ENCODE measurements at places on chromosomes 2 and 18.

- DNase-seq, result no peak
Measured at GRCh38 chr18:10216791-10217190, 237.6 kb upstream of the APCDD1 start.

GRCh38 chr2:33108483-33109443, 162.0 kb downstream of the LTBP1 start:
- no peak for DNase-seq

DNA sequence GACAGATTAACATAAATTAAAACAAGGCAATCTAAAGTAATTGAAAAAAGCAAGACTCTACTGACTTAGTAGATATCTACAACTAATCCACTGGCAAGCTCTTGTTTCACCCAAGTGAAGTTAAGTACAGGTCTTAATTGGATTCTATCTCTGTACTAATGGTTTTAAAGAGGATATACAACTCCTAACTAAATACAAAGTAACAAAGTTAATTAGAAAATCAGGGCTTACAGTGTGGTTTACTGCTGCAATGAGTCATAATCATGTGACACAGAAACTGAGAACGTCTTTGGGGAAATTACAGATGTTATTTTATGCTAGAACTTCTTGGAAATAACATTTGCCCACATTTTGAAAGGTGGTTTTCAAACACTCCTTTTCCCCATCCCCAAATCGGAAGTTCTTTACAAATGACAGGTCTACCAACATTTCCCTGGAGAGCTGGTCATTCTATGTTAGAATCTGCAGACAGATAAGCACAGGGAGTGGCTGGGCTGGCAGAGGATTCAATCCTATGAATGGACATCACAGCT, 245.3 kb downstream of the STK39 start:
- no peak for DNase-seq

DNA sequence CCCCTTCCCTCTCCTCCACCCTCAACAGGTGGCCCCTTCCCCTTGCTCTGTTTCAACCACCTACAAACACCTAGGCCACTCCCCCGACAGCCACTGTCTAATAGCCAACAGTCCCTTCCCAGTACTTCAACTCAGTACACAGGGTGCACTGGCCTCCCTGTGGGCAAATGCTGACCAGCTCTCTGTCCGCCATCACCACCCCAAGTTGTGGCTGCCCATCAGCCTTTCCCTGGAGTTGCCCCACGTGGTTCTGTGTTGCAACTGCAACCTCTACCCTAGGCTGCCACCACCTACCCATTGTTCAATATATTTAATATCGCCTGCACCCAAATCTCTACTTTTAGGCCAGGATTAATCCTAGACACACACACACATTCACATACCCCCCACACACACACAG, 173.5 kb downstream of the MREG start:
- no peak for DNase-seq

DNA sequence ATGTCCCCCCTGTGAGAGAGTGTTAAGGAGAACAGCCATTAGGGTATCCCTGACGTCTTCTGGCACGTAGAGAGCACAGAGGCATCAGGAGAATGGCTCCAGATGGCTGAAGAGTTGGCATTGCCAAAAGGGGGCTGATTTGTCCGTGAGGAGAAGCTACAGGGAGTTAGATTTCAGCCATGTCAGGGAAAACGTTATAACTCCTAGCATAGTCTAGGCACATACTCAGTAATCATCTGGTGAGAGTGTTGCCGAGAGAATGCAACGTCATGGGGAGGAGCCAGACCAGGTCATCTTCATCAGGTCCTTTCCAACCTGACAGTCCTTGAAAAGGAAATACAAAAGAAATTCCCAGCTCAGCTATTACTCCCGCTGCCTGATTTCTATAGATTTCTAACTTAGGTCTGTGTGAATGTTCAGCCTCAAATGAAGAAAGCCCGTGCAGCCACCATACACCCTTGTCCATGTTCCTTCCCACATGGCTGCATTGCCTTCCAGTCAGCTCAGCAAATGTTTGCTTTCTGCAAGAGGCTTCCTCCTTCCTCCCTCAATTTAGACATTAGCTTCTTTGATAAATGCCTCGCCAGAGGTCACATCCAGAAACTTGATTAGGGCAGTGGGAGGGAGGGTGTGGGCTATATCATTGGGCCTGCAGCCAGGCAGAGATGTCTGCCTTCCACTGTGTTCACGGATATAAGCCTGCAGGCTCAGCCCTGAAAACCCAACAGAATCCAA, 93.0 kb downstream of the STPG4 start:
- DNase-seq, result no peak

DNA sequence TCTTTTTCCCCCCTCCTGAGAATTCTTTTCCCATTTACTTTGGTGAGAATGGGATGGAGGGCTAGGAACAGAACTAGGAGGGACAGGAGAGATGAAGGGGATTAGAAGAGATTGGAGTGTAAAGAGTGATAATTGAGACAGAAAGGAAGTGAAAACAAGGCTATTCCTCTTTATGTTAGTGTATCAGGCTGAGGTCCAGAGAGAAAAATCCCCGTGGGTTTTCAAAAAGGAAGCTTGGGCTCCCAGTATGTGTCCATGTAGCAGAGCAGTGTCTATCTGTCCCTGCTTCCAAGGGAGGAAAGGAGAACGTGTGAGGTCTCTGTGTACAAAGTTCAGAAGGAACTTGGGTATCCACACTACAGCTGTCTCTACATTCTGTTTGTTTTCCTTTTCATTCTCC, 59.9 kb upstream of the KCNE4 start:
- no peak for DNase-seq

- no peak for DNase-seq
Measured at GRCh38 chr18:2070631-2071030, 500.7 kb downstream of the METTL4 start.

DNA sequence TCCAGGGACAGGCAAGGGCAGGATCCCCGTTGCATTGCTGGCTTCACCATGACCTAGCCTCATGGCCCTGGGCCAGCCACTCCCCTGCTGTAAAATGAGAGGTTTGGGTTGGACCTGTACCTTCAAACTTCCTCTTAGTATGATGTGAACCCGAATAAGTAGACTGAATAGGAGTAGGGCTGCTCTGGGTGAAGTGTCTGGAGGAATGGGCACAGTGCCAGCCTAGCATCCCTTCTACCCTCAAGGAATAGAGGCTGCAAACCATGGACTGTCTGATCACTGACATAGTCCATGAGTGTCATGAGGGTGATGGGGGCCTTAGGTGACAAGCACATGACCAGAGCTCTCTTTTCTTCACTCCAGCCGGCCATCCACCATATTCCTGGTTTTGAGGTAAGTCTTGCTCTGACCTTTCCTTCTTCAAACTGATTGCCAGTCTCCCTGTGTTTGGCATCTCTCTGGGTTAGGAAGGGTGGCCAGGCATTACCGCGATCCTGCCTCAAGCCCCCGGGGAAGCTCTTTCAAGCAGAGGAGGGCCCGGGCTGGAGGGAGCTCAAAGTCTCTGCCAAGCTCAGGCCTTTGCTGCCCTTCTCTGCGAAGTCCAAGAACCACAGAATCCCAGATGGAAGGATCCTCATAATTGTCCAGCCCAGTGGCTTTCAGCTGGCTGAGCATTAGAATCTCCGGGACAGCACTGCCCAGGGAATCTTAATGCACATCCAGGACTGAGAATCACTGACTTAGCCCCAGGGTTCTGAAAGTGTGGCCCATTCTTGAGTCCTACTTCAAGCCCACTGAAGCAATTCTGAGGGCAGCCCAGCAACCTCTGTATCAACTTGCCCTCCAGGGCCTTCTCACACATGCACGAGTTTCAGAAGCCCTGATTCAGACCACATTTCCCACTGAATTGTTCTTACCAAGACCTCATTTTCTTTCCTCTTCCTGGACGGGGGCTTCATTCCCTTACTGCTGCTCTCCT, 148.1 kb downstream of the DYSF start:
- DNase-seq, result no peak

DNA sequence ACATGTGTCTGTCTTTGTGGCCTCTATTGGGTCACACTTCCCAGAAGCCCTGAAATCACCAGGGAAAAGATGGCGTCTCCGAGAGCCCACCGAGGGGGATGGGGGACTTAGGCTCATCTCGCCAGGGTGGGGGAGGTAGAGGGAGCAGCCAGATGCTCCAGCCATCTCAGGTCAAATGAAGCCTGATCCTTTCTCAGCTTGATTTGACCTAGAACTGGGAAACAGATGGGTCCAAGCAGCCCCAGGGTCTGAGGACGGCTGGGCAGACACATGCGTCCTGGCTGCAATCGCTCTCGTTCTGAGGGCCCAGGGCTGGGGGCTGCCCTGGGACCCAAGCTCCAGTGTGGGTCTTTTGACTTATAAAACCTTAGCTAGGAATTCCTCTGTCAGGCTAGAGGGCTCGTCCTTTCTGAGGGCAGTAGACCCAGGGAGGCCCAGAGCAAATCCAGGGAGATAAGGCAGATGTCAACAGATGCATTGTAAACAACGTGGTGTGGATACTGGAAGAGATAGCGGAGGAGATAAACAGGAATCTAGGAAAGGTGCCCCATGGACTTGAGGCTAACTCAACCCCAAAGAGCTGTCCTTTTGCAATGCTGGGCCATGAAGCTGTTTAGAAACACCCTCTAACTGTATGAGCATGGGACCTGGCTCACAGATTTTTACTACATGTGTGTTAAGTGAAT, 127.7 kb downstream of the MYCN start:
- DNase-seq, result no peak

- DNase-seq, result no peak
Measured at GRCh38 chr2:26767894-26768487, 3.9 kb downstream of the SLC35F6 start.

- no peak for DNase-seq
Measured at GRCh38 chr2:206324869-206325268, 50.4 kb downstream of the ZDBF2 start.

GRCh38 chr2:200839513-200839912, 24.9 kb downstream of the CLK1 start:
- DNase-seq, result no peak

- DNase-seq, result no peak
Measured at GRCh38 chr2:226213717-226214116, 585.9 kb downstream of the IRS1 start.

- no peak for DNase-seq
Measured at GRCh38 chr2:95575857-95576256, 15.9 kb upstream of the TRIM43 start.

DNA sequence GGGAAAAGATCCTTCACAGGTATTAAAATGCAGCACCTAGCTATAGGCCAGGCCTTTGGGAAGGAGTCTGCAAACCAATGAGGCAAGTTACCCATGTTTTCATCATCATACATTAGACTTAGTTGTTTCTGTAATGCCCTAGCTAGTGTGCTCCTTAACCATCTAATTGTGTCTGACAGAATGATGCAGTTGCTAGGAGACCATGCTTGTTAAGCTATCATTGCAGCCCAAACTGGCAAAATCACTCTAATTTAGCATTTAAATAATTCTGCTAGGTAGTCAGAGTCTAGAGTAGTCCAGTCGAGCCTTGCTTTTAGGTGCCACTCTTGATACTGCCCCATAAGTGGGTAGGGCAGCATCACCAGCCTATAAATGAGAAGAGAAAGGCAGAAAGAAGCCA, 34.9 kb downstream of the GAD1 start:
- no peak for DNase-seq

DNA sequence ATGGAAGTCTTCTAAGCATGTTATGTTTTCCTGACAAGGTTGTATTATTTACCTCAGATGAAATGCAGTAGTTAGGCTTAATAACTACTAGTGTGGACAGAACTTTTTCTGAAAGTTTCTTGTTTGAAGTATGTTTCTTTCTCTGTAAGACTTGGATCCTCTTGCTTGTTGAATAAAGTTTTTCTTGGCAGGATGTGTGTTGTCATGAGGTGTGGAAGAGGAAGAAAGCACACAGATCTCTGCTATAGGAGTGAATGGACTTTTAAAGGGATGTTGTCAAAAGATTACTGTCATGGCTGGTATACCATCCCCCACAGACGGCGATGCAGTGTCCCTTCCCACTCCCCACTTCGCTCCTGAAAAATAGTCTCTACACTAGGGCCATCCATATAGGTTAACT, 2.6 kb downstream of the CAB39 start:
- no peak for DNase-seq

DNA sequence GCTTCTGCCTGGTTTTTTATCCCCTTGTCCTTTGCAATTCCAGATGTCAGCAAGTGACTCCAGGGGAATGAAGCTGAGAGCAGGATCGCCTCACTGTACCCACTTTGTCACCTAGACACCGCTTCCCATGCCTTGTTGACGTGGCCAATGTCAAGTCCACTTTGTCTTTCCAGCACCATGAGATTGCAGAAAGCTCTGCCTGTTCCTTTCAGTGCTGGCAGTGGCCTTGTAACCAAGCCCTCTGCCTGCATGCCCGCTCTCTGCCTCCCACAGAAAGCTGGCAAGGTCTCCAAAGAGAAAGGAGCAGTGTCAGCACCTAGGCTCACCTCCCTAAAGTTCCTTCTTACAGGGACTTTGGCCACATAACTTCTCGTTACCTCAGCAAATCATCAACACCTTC, 282.2 kb upstream of the ST6GAL2 start:
- DNase-seq, result no peak

GRCh38 chr18:63956755-63957154, 7.7 kb downstream of the HMSD start:
- DNase-seq, result no peak

- no peak for DNase-seq
Measured at GRCh38 chr2:16727256-16727655, 61.6 kb upstream of the CYRIA start.

GRCh38 chr2:156797832-156798231, 361.7 kb downstream of the GPD2 start:
- no peak for DNase-seq

GRCh38 chr2:217277646-217278398, 418.0 kb upstream of the TNP1 start:
- no peak for DNase-seq

DNA sequence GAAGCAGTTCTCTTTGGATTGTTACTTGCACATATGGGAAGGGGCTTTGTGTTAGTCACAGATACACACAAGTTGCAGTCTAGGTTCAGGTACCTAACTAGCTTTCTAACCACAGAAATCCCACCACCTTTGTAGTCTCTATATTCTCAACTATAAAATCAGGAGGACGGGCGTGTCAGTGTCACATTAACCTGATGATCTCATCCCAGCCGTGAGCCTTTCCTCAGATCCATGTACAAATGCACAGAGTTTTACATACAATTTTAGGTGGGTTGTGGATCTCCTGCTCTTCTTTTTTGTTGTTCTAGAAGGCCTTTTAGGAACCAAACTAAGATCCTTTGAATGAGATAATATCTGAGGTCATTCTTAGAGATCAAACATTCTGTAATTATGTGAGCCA, 94.0 kb downstream of the ZNF532 start:
- no peak for DNase-seq
